ENCODE measurements at places on chromosomes 3 and 15.

GRCh38 chr15:35743321-35743720 lies 197.4 kb upstream of the DPH6 start:
- DNase-seq = no peak

GRCh38 chr3:172170841-172171240 lies 131.5 kb downstream of the FNDC3B start:
- DNase-seq = no peak

DNA sequence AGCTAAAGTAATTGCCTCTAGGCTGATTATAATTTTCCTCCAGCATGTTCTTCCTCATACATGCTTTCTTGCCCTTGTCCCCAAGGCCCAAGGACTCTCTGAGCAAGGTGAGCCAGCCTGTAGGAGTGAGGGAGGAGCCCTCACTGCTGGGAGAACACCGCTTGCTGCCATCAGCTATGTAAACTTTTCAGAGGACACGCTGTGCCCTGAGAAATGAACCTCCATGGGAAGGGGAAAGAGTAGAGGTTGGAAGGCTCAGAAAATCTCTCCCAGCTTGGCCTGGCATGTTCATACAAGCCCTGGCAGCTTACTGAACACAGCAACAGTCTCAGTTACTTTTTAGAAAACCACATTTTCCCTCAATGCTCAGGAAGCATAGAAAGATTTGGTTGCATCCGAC lies 103.0 kb upstream of the SLC24A5 start:
- DNase-seq = no peak

GRCh38 chr3:99576904-99577559 lies 61.4 kb upstream of the COL8A1 start:
- DNase-seq = no peak

GRCh38 chr15:57390583-57390982 lies 14.3 kb downstream of the CGNL1 start:
- DNase-seq = no peak

- DNase-seq = no peak
Measured at GRCh38 chr3:98070840-98071239, 16.1 kb upstream of the OR5AC2 start.
